SJCRH30 (cell line): ENCODE measurements at places on chromosomes 3 and 15.

DNA sequence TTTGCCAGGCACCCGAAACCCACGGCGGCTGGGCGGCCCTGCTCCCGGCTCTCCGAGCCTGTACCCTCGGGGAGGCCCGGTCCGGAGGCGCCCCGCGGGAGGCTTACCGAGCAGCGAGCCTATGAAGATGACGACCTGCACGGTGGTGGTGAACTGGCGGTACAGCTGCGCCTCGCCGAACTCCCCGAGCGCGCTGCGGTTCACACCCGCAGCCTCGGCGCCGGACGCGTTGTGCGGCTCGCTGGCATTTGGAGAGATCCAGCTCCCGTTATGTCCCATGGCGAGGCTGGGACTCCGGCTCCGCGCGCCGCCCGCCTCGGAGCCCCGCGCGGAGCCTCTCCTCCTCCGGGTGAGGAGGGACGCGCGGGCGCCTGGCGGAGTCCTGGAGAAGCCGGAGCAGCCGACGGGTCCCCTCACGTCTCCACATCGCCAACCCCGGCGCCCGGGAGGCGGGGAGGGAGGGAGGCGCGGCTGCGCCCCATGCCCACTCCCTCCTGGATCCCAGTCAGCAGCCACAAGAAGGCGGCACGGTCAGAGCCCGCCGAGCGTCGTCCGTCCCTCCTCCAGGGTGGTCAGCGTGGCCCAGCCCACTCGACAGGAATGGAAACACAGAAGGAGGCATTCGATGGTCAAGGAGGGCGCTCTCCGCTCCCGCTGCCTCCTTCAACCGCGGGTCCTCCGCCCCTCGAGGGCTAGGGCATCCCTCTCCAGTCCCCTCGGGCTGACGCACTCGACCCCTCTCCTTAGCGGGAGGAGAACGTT, at the start of gene GPR176:
GPR176 (minus strand) TSS at position 519 of the 762 bp plus-strand sequence; CDS start at position 279, 240 bp downstream.
- peak; percentile 70 for DNase-seq

GRCh38 chr3:121724130-121724529, 25.4 kb downstream of the GOLGB1 start:
- no peak for DNase-seq

DNA sequence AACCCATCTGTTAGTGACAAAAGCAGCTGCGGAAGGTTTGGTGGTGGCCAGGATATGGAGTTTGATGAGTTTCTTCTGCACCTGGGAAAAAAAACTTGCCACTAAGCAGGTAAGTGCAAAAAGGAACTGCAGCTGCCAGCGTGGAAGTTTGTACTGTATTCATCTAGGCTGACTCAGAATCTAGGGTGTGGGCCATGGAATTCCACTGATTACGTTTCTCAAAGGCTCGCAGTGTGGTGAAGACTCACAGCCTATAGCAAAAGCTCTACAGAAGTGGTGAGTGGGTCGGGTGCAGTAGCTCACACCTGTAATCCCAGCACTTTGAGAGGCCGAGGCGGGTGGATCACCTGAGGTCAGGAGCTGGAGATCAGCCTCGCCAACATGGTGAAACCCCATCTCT, 334.6 kb upstream of the GRM7 start:
- DNase-seq = no peak

DNA sequence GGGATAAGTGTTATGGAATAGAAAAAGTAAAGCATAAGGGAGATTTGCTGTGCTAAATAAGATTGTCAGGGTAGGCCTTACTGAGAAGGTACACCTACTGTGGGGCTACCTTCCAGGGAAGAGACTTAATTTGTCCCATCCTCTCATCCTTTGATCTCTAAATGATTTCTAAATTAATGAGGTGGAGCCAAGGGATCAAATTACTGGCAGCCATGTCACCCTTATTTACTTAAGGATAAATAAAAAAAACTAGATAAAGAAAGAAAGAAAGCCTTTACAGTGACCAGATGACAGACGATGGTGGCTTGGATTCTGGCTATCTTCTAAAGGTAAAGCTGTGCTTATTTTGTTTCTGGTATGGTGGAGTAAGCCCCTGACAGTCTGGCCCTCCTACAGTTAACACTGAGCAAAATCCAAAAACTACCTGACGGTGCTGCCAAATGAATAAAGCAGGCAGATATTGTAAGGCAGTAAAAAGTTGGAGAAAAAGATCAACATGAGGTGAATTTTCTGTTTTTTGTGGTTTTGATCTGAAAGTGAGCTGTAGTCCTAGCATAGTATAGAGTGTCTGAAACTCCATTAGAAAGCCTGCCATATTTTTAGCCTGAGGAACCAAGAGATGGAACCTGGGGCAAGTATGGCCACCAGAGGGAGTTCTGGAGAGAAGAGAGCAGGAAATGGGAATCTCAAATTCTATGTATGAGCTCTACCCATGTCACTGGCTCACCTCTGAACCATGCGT, 285.1 kb upstream of the MANF start:
- DNase-seq = peak; percentile 74
